ENCODE measurements at places on chromosomes 7 and 10.

DNA sequence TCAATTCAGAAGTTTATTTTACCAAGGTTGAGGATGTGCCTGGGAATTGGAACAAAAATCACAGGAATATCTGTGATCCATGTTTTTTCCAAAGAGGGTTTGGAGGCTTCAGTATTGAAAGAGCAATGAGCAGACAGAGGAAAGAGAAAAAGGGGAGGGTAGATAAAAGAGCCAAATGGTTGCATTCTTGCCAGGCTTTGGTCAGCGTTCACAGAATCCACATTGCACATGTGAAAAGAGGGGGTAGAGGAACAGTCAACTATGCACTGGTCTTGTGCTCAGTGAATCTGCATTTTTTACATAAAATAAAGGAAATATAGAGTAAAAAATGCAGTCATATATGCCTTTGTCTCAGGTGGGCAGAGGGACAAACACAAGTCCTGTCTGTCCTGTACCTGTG lies 20.6 kb upstream of the ERCC6 start:
- DNase-seq = no peak

GRCh38 chr10:10796061-10796773 lies 221.5 kb upstream of the CELF2 start:
- no peak for DNase-seq

- no peak for DNase-seq
These were observed 51.7 kb upstream of the NCF1 start for GRCh38 chr7:74722153-74722552.

DNA sequence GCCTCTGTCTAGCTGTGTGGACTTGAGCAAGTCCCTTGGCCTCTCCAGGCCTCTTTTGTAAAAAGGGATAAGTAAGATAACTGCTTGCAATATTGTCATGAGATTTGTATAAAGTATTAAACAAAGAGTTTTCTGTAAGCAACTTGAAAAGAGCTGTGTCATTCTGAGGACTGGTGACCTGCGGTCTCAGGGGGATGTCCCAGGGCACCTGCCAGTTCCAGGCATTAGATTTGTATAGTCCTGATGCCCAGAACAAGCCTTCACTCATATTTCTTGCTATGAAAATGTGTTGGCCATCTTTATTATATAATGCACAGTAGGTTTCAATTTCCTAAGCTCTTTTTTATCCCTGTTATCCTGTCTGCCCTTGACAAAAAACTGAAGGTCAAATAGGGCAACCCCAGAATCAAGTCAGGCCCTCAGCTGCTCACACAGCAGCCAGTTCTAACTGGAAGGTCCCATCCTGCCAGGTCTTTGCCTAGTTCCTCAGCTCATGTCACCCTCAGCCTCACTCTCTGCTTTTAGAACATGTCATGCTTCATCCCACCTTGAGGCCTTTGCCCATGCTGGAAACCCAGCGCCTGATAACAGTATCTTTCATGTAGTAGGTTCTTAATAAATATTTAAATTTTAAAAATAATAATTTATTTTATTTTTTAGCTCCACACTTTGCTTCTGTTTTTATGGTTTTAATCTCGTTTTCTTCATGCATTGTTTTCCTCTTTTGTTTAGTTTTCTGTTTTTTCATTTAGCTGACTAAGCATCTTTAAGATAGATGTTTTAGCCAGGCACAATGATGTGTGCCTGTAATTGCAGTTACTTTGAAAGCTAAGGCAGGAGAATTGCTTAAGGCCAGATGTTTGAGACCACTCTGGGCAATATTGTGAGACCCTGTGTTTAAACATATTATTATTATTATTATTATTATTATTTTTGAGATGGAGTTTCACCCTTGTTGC lies 87.5 kb upstream of the ZNF92 start:
- DNase-seq = no peak

DNA sequence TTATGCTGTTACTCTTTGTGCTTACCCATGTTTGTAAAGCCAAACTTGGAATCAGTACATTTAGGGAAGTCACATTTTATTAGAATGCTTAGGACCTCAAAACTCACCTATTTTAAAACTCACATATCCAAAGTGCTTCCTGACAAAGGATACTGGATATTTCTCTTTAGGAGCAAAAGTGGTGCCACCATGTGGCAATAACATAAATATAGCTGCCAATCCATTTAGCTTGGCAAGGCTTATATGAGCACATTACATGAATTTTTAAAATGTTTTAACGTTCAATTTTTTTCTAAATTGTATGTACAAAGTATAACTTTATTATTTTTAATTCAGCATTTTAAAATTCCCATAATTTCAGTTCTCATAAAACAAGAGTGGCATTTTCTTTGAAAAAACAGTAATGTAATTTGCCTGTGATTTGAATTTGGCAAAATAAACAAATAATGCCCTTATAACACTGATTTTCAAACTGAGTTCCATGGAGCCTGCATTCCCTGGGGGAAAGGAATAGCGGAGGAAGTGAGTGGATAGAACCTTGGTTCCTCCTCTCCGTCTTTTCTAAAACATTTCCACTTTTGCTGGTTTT lies 75.4 kb downstream of the HDAC9 start:
- DNase-seq = no peak

DNA sequence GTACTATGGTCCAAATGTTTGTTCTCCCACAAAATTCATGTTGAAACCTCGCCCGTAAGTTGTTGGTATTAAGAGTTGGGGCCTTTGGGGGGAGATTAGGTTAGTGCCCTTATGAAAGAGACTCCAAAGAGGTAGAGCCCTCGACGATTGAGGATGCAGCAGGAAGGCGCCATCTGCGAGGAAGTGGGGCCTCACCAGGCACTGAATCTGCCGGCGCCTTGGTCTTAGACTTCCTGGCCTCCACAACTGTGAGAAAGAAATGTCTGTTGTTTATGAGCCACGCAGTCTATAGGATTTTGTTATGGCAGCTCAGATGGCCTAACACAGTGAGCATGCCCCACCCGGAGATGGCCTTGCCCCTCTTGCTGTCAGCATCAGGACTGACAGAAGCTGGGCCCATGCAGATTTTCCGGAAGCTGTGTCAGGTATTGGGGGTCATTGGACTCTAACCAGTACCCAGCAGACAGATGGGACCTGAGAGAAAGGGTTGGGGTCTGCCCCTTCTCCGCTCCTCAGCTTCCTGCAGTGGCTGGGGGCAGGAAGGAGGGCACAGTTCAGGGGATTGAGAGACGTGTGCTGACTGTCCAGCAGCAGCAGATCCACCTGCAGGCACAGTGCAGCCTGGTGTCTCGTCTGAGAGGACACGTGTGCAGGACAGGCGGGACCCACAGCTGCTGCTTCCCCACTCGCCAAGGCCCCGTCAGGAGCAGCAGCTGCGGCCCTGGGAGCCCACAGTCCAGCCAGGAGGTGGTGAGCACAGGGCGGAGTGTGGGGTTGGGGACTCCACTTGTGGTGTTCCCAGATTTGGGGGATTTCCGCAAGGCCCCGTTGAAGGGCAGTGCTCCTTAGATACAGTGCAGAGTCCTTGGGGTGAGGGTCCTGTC lies 47.8 kb downstream of the MGMT start:
- DNase-seq = no peak

- DNase-seq = no peak
These were observed 93.3 kb upstream of the GDF10 start for GRCh38 chr10:47206449-47207280.

DNA sequence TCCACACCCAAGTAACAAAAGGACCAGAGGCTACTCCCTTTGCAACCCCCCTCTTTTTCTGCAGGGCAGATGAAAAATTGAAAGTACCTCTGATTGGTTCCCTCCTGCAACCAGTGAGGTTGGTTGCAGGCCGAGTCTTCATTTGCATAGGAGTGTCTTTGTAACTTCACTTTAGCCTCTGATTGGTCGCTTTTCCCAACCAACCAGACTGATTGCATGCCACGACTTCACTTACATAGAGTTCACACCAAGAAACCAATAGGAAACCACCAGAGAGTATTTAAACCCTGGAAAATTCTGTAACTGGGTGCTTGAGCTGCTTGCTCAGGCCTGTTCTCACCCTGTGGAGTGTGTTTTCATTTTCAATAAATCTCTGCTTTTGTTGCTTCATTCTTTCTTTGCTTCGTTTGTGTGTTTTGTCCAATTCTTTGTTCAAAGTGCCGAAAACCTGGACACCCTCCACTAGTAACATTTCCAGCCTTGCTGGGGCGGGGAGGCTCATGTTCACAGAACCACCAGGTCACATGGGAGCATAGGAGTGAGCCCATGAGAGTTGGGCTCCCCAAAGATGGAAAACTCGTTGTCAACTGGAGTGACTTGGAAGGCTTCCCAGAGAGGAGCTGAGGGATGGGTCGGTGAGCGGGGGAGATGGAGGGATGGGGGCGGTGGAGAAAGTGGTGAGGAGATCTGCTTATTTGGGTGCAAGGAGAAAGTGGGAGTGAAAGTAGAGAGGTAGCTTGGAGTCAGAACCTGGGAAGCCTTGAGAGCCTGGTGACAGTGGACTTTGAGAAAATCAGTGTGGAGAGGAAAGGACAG lies 223.6 kb downstream of the GFRA1 start:
- no peak for DNase-seq

DNA sequence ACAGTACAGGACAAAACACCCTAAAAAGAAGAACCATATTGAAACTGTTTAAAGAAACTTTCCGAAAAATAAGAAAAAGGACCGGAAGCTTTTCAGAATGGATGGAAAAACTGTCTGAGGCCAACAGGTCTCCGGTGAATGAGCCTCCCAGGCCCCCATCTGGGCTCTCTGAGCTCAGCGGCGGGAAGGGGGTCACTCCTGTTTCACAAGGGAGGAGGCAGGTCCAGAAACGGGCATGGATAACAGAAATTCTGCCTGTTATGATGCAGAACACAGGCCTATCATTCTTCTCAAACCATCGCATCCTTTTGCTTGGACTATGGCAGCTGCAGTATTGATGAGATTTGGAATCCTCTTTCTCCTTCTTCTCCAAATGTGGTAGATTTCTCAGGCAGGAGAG lies 58.9 kb upstream of the SHH start:
- no peak for DNase-seq

DNA sequence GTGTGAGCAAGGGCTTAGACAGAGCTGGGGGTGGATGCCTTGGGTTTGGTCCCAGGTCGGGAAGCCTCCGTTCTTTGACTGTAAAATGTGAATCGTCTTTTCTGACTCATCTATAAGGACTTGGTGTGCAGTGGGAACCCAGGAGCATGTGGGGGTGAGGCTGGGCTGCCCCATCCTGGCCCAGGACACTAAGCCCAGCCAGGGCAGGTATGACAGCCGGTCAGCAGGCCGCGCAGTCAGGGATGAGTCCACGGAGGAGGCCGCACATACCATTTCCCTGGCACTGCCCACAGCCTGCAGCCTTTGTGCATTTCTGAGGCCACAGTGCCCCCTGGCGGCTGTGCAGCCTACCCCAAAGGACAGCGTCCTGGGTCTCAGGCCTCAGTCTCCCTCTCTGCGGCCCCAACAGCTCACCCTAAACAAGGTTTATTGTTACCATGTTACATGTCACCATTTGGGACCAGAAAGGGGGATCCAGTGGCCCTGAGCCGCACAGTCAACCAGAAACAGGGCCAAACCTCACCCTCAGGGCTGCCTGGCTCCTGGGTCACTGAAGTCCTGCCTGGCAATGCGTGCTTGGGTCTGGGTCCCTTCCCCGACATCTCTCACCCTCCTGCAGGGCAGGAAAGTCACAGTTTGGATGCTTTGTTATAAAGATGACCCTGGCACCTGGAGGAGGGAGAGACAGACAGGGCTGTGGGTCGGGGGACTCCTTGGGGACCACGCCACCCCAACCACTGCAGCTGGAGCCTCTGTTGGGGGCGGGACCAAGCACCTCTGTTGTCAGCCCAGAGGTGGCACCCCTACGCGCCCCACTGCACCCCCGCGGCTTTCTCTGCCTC lies 14.4 kb upstream of the SH2B2 start:
- no peak for DNase-seq

DNA sequence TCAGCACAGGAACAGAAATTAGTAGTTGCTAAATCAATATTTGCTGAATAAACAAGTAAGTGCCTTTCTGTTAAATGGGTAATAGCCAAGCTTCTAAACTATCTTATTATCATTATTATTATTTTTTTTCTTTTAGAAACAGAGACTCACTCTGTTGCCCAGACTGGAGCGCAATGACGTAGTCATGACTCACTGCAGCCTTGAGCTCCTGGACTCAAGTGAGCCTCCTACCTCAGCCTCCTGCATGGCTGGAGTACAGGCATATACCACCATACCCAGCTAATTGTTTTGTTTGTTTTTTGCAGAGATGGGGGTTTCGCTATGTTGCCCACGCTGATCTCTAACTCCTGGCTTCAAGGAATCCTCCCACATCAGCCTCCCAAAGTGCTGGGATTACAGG lies 12.3 kb upstream of the ELN start:
- no peak for DNase-seq

DNA sequence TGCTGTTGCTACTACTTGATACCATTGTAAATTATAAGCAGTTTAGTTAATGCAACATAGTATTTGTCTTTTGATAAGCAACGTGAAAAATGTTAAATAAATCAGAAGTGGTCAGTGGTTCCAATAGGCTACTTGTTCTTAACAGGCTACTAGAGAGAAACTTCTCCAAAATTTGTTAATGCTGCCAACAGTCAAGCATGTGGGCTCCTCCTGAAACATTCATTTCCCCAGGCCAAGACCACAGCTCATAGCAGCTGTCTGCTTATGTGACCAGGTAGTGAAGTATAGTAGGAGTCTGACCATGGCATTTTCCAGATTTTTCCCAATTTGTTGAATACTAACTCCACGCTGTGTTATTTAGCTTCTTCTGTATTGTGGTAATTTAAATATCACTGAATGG lies 81.0 kb downstream of the CYP51A1 start:
- DNase-seq = no peak

DNA sequence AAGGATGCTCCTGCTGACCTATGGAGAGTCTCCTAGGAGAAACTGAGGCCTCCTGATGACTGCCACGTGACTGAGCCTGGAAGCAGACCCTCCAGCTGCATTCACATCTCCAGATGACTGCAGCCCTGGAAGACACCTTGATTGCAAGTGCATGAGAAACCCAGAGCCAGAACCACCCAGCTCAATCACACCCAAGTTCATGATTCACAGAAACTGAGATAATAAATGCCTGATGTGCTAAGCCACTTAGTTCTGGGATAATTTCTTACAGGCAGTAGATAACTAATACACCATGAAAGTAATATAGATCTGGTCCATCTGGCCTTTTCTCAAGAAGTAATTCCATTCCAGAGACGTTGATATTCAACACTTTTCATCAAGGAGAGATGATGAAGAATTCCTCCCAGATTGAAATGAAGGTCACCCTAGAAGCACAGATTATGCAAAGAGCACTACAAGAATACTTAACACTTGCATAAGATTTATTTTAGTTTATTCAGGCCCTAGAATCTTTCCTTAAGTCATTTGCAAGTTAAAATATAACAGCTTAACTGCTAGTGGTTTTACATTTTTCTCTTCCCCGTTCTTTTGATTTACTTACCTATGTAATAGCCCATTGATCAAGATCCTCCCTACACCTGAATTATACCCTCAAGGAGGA lies 208.2 kb upstream of the INHBA start:
- DNase-seq = no peak

GRCh38 chr10:42827201-42827600 lies 44.6 kb downstream of the BMS1 start:
- DNase-seq = no peak

DNA sequence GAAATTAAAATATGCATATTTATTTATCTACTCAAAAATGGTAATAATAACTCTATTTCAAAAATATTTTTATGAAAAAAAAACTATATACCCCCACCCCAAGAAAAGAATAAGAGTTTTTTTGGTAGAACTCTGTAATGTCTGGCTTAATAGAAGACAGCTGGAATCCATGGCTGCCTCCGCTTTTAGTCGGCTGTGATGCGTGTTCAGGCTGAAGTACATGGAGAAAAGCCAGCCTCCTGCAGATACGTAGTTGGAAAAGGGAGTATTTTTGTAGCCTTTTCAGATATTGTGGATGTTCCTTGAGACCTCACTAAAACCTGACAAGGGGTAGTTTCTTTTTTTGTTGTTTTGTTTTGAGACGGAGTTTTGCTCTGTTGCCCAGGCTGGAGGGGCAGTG lies 10.0 kb downstream of the FOXK1 start:
- no peak for DNase-seq

Data from GF-D8 (cell line).